ENCODE measurements at places on chromosomes 11 and 22. TPM values are rescaled to one million over a fixed set of nuclear protein-coding genes. Genes with fewer than 3 reads are reported as not detected.

DNA sequence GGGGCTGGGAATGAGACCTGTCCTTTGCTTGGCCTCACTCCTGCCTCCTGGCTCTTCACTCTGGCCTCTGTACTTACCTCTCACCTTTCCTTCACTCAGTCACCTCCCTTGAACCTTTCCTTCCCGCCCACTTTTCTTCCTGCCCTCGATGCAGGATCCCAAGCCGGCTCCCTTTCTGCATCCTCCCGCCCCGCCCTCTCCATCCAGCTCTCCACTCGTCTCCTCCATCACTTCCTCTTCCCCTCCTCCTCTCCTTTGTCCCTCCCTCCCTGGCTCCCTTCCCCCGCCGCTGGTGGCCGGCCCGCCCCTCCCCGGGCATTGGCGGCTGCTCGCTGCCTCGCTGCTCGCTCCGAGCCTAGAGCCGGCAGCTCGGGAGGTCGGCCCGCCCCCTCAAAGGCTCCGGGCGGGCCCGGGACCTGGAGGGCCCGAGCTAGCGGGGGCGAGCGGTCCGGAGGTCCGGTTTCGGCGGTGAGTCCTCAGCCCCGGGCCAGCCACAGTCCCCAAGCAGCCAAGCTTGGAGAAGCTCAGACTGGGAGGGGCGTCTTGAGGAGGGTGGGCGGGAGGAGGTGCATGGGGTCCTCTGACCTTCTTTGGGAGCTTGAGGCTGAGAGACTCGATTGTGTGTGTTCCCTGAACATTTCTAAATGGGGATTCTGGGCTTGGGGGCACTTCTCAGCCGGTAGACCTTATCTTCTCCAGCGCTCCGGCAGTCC lies 13.8 kb downstream of the PHLDB1 start:
- H3K36me3 ChIP-seq, result no peaks in the 10 kb centered on the region
- H3K4me1 ChIP-seq, result peaks cover 53% of the 10 kb centered on the region
- no peaks in the 10 kb centered on the region for H3K27me3 ChIP-seq

GRCh38 chr11:133948711-133949110 lies 8.1 kb downstream of the IGSF9B start:
- no peak overlapping the region for H3K4me3 ChIP-seq
- no peaks in the 10 kb centered on the region for H3K4me1 ChIP-seq
- H3K27me3 ChIP-seq, result peaks cover 50% of the 10 kb centered on the region
- no peaks in the 10 kb centered on the region for H3K36me3 ChIP-seq
- no peak for DNase-seq

GRCh38 chr11:64564419-64564818 lies 26.6 kb upstream of the SLC22A12 start:
- peaks cover 3% of the 10 kb centered on the region for H3K4me1 ChIP-seq
- no peak overlapping the region for H3K27ac ChIP-seq
- H3K27me3 ChIP-seq, result no peaks in the 10 kb centered on the region
- no peak for DNase-seq

- no peak overlapping the region for H3K4me3 ChIP-seq
- DNase-seq, result no peak
- H3K36me3 ChIP-seq, result no peaks in the 10 kb centered on the region
- no peaks in the 10 kb centered on the region for H3K4me1 ChIP-seq
- H3K27ac ChIP-seq, result no peak overlapping the region
- H3K27me3 ChIP-seq, result no peaks in the 10 kb centered on the region
These were observed 56.4 kb downstream of the RTL6 start for GRCh38 chr22:44441401-44442185.

DNA sequence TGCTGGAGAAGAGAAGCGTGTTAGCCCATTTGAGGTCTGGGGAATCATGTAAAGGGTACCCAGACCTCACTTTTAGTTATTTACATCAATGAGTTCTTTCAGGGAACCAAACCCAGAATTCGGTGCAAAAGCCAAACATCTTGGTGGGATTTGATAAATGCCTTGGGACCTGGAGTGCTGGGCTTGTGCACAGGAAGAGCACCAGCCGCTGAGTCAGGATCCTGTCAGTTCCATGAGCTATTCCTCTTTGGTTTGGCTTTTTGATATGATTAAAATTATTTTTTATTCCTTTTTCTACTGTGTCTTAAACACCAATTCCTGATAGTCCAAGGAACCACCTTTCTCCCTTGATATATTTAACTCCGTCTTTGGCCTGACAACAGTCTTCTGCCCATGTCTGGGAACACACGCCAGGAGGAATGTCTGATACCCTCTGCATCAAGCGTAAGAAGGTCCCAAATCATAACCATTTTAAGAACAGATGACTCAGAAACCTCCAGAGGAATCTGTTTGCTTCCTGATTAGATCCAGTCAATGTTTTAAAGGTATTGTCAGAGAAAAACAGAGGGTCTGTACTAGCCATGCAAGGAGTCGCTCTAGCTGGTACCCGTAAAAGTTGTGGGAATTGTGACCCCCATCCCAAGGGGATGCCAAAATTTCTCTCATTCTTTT lies 65.2 kb downstream of the ALX4 start:
- peak overlapping the region; percentile 28 for H3K27ac ChIP-seq
- H3K4me3 ChIP-seq, result no peak overlapping the region
- H3K36me3 ChIP-seq, result no peaks in the 10 kb centered on the region
- H3K27me3 ChIP-seq, result no peaks in the 10 kb centered on the region

DNA sequence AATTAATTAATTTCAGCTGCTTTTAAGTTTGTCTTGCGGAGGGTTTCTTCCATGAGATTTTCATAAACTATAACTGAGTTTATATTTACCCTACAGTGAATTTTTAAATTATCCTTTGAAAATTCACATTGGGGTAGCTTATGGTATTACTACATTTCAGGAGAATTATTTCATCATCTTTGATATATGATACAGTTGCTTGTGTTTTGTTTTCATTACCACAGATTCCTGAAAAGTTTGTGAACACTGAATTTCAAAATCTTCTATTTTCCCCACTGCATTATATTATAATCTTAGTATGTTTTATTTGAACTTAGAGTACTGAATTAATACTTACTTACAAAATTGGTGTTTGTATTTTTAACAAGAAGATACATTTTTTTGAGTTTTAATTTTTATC lies 24.4 kb downstream of the METTL15 start:
- H3K36me3 ChIP-seq, result peaks cover 11% of the 10 kb centered on the region
- H3K27ac ChIP-seq, result no peak overlapping the region
- H3K4me1 ChIP-seq, result no peaks in the 10 kb centered on the region
- H3K4me3 ChIP-seq, result no peak overlapping the region
- no peaks in the 10 kb centered on the region for H3K27me3 ChIP-seq

DNA sequence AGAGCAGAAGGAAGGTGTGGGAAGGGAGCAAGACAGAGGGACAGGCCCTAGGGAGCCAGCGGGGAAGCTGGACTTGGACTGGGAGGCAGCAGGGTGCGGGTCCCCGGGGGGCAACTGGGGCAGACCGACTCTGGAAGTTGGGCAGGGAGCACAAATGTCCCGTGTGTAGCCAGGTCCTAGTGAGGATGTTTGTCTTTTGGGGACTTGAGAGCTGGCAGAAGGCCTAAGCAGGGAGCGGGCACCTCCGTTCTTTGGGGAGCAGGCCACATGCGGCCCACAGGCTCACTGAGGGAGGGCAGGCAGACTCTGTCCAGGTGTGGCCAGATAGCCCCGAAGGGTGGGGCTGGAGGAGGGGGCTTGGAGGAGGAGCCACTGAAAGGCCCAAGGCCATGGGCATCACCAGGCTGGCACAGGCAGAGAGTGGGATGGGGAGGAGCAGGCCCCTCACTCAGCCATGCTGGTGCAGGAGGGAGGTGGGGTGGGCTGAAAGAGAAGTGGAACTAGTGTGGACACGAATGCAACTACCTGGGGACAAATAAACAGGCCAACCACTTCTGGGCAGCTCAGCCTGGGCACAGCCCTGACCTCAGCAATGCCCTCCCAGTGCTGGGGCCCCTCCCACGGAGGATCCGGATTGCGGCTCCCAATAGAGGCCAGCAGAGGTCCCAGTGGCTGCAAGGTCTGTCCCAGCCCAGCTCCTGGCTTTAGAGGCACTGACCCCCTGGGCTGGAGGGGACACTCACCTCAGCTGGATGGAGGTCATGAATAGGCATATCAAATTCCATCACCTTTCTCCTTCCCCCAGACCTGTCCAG lies 1.3 kb upstream of the SCARF2 start:
- H3K36me3 ChIP-seq, result no peaks in the 10 kb centered on the region
- DNase-seq, result no peak
- H3K27ac ChIP-seq, result peak overlapping the region; percentile 95
- H3K4me1 ChIP-seq, result peaks cover 26% of the 10 kb centered on the region
- peaks cover 21% of the 10 kb centered on the region for H3K27me3 ChIP-seq
- H3K4me3 ChIP-seq, result peak overlapping the region; percentile 74

DNA sequence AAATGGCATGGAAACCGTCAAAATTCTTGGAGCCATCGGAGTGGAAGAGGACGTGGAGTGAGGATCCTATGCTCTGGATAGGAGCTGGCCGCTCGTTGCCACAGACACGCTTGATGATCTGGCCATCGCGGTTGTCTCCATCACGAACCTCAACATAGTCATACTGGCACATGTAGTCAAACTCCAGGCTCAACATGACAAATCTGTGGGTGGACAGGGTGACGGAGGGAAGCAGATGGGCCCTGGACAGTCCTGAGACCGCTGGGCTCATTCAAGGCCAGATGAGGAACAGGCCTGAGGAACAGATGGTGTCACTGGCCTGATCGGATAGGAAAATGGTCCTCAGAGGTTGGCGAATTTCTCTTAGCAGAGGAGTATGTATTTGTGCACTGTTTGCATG lies 51.3 kb upstream of the SLC1A2 start:
- no peak overlapping the region for H3K27ac ChIP-seq
- no peaks in the 10 kb centered on the region for H3K4me1 ChIP-seq
- no peaks in the 10 kb centered on the region for H3K36me3 ChIP-seq
- H3K4me3 ChIP-seq, result no peak overlapping the region
- no peaks in the 10 kb centered on the region for H3K27me3 ChIP-seq
- no peak for DNase-seq

- no peak overlapping the region for H3K4me3 ChIP-seq
- H3K27ac ChIP-seq, result no peak overlapping the region
- H3K36me3 ChIP-seq, result no peaks in the 10 kb centered on the region
- no peaks in the 10 kb centered on the region for H3K4me1 ChIP-seq
These were observed 6.4 kb downstream of the BIRC3 start for GRCh38 chr11:102323542-102324251.

DNA sequence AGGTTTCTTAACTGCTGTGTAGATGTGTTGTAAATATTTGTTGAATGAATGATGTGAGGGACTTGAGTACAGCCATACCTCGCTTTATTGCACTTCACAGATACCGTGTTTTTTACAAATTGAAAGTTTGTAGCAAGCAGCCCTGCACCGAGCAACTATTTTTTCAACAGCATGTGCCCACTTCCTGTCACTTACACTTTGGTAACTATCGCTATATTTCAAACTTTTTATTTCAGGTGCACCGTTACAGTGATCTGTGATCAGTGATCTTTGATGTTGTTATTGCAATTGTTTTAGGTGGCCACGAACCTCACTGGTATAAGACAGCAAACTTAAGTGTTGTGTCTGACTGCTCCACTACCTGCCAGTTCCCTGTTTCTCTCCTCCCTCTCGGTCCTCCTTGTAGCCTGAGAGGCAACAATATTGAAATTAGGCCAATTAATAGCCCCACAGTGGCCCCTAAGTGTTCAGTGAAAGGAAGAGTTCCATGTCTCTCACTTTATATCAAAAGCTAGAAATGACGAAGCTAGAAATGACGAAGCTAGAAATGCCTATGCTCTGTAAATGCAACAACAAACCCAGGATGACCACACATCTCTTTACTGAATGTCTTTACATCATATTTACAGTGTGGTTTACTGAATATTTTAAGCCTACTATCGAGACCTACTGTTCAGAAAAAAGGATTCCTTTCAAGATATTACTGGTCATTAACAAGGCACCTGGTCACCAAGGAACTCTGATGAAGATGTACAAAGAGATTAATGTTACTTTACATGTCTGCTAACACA lies 1.0 kb downstream of the SFI1 start:
- H3K36me3 ChIP-seq, result no peaks in the 10 kb centered on the region
- peak overlapping the region; percentile 66 for H3K4me3 ChIP-seq
- H3K27me3 ChIP-seq, result no peaks in the 10 kb centered on the region
- H3K4me1 ChIP-seq, result no peaks in the 10 kb centered on the region
- peak overlapping the region; percentile 58 for H3K27ac ChIP-seq

DNA sequence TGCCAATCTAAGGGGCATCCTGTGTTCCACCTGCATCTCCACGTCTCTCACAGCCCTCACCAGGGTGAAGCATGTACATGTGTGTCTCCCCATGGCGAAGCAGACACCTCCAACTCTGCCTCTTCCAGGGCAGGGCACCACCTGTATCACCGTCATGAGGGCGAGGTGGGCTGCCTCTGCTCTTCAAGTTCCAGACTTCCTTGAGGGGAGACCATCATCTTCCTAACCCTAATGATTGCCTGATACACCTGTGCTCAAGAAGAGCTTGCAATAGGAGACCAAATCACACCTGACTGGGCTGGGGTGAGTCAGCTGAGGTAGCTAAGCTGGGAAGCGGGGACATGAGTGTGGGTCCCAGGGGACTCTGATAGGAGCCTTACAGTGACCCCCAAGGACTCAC lies 43.7 kb downstream of the GAB4 start:
- DNase-seq, result no peak
- H3K4me3 ChIP-seq, result no peak overlapping the region
- no peak overlapping the region for H3K27ac ChIP-seq
- H3K36me3 ChIP-seq, result no peaks in the 10 kb centered on the region

- H3K36me3 ChIP-seq, result no peaks in the 10 kb centered on the region
- no peak overlapping the region for H3K4me3 ChIP-seq
- DNase-seq, result no peak
- no peaks in the 10 kb centered on the region for H3K4me1 ChIP-seq
These were observed 42.0 kb upstream of the TTC36 start for GRCh38 chr11:118485273-118485672.

DNA sequence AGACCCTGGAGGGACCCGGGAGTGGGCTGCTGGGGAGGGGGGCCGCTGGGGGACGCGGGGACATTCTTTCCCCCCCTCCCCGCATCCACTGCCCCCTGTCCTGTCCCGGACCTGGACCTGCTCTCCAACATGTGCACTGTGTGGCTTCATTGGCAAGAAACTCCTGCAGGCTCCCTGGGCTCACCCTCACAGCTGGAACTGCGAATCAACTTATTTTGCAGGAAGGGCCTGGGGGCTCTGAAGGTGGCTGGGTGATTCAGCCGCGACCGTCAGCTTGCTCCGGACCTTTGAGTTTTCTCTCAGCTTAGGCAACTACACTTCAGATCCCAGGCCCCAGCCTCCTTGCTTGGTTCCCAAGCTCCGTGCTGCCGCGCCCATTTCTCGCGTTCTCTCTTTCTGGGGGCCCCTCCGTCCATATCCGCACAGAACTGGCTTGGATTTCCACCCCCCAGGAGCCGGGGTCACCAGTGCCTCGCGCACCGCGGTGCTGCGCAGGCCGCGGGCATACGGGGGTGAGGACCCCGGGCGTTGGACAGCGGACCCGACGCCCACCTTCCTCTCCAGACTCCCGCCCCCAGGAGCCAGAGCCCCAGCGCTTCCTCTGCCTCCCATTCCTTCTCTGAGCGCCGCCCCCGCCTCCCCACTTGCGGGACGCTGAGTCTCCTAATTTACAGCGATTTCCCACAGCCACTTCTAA lies 471 bp upstream of the AHNAK start:
- peaks cover 60% of the 10 kb centered on the region for H3K4me1 ChIP-seq
- peak overlapping the region; percentile 96 for H3K4me3 ChIP-seq
- peak; percentile 77 for DNase-seq
- no peaks in the 10 kb centered on the region for H3K27me3 ChIP-seq

GRCh38 chr11:44708009-44708408 lies 18.8 kb upstream of the TSPAN18 start:
- H3K27me3 ChIP-seq, result no peaks in the 10 kb centered on the region
- DNase-seq, result no peak
- H3K4me3 ChIP-seq, result no peak overlapping the region

GRCh38 chr11:2675540-2675939 lies 24.3 kb downstream of the KCNQ1OT1 start:
- DNase-seq, result no peak
- H3K36me3 ChIP-seq, result no peaks in the 10 kb centered on the region
- no peak overlapping the region for H3K4me3 ChIP-seq
- no peaks in the 10 kb centered on the region for H3K27me3 ChIP-seq
- H3K27ac ChIP-seq, result no peak overlapping the region
- H3K4me1 ChIP-seq, result peaks cover 35% of the 10 kb centered on the region

Gene C11orf21
- total RNA-seq, result not detected

Gene MFRP
- not detected for total RNA-seq

Data from hepatocyte (in vitro differentiated cells).